Bronchial epithelial cell (primary cell): ENCODE measurements at places on chromosomes 13 and 19. TPM values are rescaled to one million over a fixed set of nuclear protein-coding genes. Genes with fewer than 3 reads are reported as not detected.

LGALS4 gene
- total RNA-seq = 0.64 and 1.1 TPM in 2 replicates

DNA sequence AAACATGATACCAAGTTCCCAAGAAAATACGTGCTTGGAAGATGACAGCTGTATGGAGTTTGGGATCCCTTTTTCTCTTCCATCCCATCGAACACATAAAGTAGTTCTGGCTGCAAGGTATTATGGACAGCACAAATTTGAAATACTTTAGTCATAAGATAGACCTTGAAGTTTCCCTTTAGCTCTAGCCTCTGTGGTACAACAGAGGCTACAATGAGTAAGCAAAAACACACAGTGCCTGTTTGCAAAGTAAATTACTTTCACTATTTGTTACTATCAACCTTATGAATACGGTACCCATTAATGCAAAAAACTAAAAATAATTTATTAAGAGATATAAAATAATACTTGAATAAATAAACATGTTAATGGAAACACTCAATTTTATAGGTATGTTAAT, 21.0 kb upstream of the LRCH1 start:
- no peak for DNase-seq

- DNase-seq = peak; percentile 58
Observed at GRCh38 chr19:2923510-2923909, 21.3 kb downstream of the ZNF77 start.

DNA sequence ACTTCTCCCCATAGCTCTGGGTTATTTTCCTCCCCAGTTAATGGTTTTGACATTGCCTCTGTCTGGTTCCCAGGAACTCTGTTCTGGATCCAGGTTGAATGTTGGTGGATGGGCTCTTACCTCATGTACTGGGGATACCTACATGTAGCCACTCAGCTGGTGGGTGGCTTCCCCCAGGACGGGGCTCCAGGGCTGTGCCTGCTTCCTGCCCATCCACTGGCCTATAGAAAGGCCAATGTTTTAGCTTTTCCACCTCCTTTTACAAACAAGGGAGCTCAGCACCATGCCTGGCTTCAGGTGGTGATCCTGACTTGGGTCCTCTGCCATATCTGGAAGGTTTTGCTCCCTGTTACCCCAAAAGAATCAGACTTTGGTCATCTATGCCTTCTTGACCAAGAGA, 120.2 kb downstream of the AKAP11 start:
- DNase-seq = no peak
